BJ (cell line): ENCODE measurements at places on chromosomes 5 and 9. TPM values are rescaled to one million over a fixed set of nuclear protein-coding genes. Genes with fewer than 3 reads are reported as not detected.

DNA sequence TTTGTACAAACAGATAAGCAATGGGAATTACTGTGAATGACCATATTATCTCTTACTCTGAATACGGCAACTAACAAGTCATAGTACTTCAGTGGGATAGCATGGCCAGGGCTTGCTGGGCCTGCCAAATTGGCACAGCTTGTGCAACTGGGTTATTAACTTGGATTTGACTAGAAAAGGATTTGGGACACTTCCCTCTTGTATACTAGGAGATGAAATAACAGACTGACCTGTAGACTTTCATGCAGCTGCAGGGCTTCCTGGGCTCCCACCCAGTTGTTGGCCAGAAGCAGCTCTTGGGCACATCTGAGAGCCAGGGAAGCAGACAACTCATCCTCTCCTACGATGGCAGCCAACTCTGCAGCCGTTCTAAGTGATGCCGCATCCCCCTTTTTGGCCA, 39.8 kb downstream of the CNOT8 start:
- no peak for DNase-seq

DNA sequence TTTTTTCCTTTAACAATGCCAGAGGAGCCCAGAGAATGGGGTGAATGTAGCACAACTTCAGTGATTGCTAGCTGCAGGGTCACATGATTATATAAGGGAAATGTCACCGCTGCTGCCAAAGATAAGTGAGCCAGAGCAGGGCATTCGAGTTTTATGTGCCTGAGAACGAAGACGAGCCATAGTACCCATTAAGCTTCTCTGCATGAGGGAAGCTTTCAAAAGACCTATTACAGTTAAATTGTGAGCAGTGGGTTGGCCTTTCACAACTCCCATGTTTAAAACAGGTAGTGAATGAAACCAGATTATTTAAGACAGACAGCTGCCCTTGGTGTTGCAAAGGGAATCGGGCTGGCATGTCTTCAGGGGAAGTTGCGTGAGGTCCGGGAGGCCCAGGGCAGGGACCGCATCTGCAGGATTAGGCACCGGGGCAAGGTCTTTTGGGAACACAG, 82.4 kb upstream of the TNFAIP8 start:
- DNase-seq: no peak

The GADD45G gene
- 0.07 TPM in 1 of 2 replicates, not detected in the other for polyA plus RNA-seq

- no peak for DNase-seq
Observed at GRCh38 chr5:7388553-7388952, 7.4 kb upstream of the ADCY2 start.

The NUTM2F gene
- polyA plus RNA-seq: not detected in 2 replicates

DNA sequence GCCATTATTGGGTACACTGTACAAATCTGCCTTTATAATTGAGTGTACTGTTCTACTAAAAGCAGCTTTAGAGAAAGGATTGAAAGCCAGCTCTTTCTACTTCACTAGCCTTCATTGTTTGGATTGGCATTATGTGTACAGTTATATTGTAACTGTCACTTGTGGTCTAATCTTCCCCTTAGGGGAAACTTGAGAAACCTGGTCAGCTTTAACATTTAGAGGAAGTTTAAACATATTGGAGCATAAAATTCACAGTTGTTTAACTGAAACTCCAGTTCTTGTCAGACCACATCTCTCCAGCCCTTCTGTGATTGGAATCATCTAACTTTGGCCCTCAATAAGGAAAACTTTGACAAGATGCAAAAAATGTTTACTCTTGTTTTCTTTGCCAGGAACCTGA, 24.6 kb downstream of the PIK3R1 start:
- no peak for DNase-seq

GRCh38 chr5:158373608-158374395, 514.9 kb upstream of the CLINT1 start:
- no peak for DNase-seq

GRCh38 chr5:173736923-173737412, 120.5 kb upstream of the BOD1 start:
- no peak for DNase-seq

- DNase-seq: peak; percentile 21
Observed at GRCh38 chr9:137435980-137436760, 5.0 kb downstream of the ENTPD8 start.

The ZNF366 gene
- polyA plus RNA-seq: not detected in 2 replicates

GRCh38 chr5:128228008-128228407, 144.4 kb downstream of the SLC12A2 start:
- DNase-seq: peak; percentile 61

- peak; percentile 97 for DNase-seq
Observed at GRCh38 chr5:137142764-137143605, 356.1 kb downstream of the SPOCK1 start.

GRCh38 chr9:128719919-128720605, 3.9 kb downstream of the ZDHHC12 start:
- no peak for DNase-seq

DNA sequence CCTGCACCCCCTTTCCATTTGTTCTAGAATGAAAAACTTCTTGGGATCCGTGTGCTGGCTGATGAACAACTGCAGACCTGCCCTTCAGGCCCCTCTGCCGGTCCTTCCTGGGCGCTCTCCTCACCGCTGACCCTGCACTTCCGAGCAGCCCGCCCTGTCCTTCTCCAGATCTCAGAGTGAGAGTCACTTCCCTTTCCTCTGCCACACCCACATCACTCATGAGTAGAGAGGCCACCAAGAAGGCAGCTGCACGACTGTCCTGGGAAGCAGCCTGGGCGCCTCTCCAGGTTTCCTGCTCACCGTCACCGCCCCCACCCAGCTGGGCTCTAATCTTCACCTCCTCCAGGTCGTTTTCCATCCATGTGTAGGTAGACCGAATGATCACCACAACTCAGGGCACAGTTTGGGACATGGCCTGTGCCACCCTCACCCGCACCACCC, 35.0 kb upstream of the NSMF start:
- no peak for DNase-seq

DNA sequence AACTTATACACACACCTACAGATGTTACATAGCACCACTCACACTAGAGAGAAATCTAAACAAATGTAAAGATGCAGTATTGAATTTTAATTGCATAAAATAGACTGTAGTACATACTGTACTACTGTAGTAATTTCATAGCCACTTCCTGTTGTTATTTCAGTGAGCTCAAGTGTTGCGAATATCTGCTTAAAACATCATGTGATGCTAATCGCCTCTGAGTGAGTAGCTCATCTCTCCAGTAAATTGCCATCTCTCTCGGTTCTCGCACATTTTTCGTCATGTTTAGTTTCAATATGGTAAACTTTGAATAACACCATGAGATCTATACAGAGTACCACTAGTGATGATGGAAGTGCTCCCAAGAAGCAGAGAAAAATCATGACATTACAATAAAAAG, 22.0 kb upstream of the ARHGEF28 start:
- DNase-seq: no peak

The SLC12A2 gene
- 4.8 and 8.0 TPM in 2 replicates for polyA plus RNA-seq

The CTSV gene
- 0.32 and 0.47 TPM in 2 replicates for polyA plus RNA-seq

DNA sequence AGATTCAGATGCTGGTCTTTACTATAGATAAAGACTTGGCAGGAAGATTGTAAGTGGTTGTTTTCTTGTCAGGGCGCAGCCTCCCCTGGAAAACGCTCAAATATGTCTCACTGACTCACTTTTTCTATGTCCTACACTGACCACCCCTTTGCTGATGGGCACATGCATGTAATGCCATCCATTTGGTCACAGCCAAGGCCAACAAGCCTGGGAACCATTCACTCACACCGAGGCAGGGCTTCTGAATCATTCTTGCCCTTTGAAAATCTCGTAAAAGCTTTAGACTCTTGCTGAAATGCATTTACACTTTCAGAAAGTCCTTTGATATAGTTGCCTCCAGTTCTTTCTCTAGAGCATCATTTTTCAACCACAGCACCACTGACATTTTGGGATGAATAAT, 249.4 kb downstream of the ACTL7B start:
- DNase-seq: no peak

DNA sequence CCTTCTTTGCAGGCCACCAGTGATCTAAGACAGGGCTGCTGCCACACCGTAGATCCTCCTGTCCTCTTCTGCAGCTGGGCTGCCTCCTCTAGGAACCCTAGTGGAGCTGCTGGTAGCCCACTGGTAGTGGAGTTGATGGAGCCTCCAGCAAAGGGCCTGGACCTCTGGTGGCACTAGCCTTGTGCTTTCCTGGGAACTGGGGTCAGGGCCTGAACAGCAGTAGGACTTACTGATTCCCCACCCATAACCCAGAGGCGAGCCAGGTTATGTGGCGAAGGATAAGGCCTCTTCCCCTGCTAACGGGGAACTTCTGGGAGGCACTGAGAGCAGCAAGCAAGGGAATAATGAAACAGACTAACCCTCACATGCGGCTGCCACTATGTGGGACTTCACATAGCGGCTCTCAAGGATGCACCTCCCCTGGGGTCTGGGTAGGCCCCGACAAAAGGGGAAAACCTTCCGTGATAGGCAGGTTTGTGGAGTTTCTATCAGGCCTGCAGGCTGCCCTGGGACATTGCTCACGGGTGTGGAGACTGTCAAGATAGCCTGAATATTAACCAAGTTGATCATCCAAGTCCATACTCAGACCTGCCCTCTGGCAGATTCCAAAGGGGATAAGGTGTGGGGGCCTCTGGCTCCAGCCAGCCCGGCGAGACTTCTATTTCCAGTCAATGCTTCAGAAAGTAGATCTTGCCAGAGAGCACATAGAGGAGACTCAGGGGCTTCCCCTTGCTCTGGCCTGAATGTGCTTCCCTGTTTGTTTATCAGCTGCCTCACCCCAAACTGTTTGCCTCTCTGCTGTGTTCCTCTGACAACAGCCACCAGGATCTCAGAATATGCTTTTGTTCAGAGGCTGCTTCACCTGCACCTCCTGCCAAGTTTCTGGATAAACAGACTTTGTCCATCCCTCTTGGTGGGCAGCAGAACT, 7.4 kb downstream of the SLC22A4 start:
- no peak for DNase-seq

- no peak for DNase-seq
Observed at GRCh38 chr9:8062459-8062858, 262.9 kb upstream of the DMAC1 start.

- no peak for DNase-seq
Observed at GRCh38 chr5:142757564-142757963, 12.6 kb upstream of the ARHGAP26 start.

- DNase-seq: no peak
Observed at GRCh38 chr5:92369587-92369986, 986.5 kb upstream of the ARRDC3 start.

DNA sequence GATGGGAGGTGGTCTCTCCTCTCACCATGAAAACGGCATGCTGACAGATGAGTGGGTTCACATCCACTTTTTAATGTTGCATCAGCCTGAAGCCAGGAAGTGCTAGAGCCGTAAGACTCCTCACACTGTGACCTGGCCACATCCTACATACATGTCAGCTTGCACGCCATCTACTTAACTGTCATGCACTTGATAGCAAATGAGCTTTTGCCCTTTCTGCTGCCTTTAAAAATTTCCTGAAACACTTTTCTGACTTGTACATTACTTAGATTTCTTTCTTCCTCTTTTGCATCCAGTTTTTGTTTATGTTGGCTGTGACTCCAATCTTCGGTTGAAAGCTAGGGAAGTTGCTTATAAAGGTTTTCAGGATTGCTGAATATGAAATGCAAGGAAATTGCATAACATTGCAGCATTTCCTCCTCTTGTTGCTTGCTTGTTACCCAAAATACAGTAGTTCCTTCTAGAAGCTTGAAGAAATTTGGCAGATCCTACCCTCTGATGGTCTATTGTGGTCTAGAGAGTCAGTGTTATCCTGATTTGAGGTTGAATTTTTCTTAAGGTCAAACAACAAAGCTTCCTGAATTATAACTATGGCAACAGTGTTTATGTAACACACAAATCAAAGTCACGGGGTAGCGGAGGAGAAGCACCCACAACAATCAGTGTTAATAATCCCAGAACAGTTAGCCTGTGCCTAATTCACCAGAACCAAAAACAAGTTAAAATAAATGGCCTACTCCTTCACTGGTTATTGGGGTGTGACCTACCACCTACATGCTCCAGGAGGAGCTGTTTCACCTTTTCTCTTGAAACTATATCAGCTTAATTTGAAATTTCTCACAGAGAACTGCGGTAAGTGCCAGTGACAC, 232.5 kb downstream of the ARHGAP26 start:
- peak; percentile 63 for DNase-seq

DNA sequence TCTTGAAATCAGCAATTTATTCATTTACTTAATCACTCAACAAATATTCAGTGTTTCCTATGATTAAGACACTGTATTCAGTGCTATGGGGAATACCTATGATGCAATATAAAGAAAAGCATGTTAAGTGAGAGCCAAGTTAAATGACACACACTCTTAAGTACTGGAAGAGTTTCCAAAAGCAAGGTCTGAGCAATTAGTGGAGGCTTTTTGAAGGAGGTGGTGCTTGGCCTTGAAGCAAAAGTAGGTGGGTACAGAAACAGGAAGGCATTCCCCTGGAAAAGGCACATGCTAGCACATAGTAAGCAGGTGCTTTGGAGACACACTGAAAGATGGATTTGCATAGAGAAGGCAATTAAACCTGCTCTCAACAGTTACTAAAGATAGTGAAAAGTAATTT, 4.0 kb downstream of the TSLP start:
- DNase-seq: peak; percentile 73

- no peak for DNase-seq
Observed at GRCh38 chr5:68396722-68397121, 181.2 kb downstream of the PIK3R1 start.

GRCh38 chr9:70557661-70558369, 143.4 kb upstream of the KLF9 start:
- no peak for DNase-seq

GRCh38 chr9:77708064-77708815, 60.1 kb upstream of the GNA14 start:
- DNase-seq: no peak

The DDX4 gene
- not detected in 2 replicates for polyA plus RNA-seq

GRCh38 chr5:7419846-7420245, 23.9 kb downstream of the ADCY2 start:
- DNase-seq: no peak

The PCDHA13 gene
- not detected in 2 replicates for polyA plus RNA-seq

DNA sequence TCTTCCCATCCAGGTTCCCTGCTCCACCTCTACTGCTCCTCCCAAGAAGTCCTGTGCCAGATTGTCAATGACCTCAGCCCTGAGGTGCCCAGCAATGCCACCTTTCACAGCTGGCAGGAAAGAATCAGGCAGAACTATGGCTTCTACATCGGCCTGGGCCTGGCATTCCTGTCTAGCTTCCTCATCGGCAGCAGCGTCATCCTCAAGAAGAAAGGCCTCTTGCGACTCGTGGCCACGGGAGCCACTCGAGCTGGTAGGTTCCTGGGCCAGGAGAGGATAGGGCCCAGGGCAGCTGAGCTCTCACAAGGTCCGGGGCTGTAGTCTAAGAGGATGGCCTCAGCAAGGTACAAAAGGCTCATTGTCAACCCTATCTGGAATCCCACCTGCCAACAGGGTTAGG, 3.1 kb downstream of the NIPAL4 start:
- no peak for DNase-seq
